ENCODE measurements at places on chromosomes 16 and 17. TPM values are rescaled to one million over a fixed set of nuclear protein-coding genes. Genes with fewer than 3 reads are reported as not detected.

Gene TMEM235
- not detected for polyA plus RNA-seq

Gene PPL
- 2.0 TPM for polyA plus RNA-seq

Gene TEX14
- 0.08 TPM for polyA plus RNA-seq

Gene TBC1D3H
- not detected for polyA plus RNA-seq
